ENCODE measurements at places on chromosomes 2 and 18.

DNA sequence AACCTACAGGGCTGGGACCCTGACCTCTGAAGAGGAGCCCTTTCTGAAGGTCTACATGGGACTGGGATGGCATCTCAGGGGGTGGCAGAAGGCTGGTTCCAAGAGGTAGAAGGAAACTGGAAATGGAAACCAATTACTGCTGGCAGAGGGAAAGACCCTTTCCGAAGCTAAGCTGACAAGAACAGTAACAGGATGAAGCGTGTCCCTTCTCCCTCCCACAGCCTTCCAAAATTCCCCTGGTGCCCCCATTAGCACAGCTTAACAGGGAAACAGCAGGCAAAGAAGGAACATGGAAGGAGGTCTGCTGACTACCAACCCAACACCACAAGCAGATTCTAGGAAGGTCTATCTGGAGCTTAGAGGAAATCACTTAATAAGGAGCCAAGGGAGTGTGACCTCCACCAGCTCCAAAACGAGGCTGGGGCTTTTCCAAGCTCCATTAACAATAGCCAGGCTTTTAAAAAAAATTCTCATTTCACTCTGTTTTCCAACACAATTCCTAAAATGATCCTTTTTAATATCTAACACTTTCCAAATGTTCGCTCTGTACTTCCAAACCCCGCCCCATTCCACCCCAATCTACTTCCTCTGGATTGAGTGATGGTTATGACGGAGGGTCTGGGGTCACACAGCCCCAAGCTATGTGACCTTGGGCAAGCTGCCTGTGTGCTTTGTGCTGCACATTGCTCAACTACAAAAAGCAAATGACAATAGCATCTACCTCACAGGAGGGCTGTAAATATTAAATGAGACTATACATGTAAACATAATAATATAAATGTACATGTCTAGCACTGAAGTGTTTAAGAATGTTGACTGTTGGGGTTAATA, 55.2 kb downstream of the STK39 start:
- no peak for DNase-seq

GRCh38 chr2:97267411-97268074, 154.6 kb downstream of the ANKRD36 start:
- DNase-seq: peak; percentile 0

GRCh38 chr2:67548317-67549201, 151.4 kb downstream of the ETAA1 start:
- no peak for DNase-seq

DNA sequence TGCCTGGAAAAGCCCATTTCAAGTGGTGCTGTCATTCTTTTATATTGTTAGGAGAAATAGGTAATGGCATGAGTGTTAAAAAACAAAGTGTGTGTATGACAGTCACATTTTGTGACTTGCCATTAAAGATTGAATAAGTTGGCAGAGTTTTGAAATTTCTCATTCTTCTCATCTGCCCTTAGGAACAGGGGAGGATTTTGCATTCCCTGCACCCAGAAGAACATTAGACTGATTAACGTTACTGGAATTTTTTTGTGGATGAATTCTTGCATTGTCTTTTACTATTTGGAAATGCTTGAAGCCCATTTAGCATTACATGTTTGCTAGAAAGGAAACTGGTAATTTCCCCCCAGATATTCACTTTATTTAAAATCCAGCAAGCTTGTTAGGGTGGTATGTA, 162.2 kb downstream of the BABAM2 start:
- DNase-seq: no peak

DNA sequence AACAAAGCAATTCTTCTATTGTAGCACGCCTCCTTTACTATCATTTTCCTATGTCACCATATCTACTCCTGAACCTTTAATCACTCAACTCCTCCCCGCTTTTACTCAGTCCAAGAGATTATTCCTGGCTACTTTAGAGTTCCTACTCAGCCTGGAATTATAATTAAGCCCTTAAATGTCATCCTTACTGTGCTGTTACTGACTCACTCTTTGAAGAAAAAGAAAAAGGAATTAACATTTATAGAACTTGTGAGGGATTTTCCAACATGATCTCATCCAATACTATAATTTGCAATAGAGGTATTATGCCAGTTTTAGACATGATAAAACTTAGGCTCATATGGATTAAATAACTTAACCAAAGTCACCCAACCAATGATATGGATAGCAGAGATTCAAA, 61.7 kb downstream of the CCDC88A start:
- no peak for DNase-seq

DNA sequence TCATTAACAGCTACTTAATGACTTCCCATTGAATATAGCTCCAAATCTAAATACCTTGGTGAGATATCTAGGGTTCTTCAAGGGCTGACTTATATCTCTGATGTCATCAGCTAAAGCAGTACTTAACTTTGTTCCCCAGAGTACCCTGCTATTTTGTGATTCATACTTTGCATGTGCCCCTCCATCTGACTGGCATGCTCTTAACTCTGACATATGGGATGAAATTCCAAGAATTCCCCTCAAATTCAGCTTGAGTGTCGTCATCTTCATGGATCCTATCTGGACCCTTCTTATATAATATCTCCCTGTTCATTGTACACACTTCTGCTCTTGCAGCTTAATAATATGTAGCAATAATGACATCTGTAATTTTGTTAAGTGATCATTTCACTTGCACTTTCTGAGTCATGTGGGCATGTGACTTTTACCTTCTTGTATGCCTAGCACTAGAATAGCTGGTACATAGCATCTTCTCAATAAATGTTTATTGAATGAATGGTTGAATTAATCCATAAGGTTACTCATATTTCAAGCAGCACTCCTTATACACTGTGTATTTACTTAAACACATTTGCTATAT, 172.9 kb downstream of the WDR7 start:
- DNase-seq: no peak

DNA sequence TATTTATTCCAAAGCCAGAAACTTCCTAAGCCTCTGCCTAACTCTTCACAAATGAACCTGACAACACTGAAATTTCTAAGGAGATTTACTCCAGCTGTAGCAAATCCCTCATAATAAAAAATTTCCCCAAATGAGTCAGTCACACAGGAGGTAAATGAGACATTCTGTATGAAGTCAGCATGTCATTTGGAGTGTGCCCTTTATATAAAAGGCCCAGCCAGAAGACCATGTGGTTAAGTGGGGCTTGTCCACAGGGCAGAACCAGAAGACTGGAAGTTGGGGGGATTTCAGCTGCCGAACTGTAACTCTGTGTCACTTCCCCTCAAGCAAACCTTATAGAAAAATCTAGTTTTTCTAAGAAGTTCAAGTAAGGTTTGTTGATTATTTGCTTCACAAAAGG, 30.2 kb downstream of the NRP2 start:
- DNase-seq: peak; percentile 47

- no peak for DNase-seq
Measured at GRCh38 chr18:49321797-49322461, 138.5 kb downstream of the DYM start.

DNA sequence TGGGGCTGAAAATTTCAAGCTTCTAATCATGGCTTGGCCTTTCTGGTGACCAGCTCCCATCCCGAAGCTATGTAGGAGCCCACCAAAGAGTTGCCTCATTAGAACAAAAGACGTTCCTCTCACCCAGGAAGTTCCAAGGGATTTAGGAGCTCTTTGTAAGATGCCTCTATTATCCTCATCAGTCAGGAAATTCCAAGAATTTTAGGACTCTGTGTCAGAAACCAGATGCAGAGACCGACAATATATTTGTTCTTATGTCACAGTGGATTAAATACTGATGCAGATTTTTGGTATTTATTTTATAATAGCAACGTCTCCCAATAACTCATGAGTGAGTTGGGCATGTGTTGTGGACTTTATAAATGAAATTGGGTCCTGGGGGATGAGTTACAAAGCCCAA, 91.8 kb upstream of the SKOR2 start:
- no peak for DNase-seq

DNA sequence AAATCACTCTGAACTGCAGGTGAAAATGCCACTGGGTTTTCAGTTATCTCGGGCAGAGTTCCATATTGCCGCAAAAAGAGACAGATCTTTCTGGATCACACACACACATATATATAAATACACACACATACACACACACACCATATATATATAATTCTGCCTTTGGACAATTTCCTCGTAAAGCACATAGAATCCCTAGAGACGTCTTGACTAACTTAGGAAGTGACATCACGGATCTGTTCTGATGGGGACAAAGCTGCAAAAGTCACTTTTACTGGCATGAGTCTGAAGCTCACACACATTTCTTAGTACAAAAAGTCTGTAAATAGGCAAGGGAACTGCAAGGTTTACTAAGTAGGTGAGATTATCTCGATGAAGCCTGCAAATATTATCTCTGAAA, 28.6 kb upstream of the MBOAT2 start:
- no peak for DNase-seq

- DNase-seq: no peak
Measured at GRCh38 chr2:237532160-237532559, 34.2 kb upstream of the PRLH start.

DNA sequence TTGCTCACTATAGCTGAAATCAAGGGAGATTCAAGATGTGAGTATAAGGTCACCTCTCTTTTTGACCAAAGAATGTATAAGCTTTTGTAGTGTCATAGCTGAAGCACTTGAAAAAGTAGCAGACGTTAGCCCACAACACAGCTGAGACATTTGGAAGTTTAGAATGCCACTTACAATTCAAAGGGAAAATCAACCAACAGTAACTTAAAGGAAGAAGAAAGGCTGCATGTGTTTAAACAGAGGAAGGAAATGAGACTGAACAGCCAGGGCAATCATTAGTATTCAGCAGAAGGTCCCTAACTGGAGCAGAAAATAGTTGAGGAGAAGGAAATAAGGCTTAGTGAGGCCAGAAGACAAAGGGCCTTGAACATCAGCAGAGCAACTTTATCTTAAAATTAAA, 23.5 kb upstream of the SCG2 start:
- no peak for DNase-seq

DNA sequence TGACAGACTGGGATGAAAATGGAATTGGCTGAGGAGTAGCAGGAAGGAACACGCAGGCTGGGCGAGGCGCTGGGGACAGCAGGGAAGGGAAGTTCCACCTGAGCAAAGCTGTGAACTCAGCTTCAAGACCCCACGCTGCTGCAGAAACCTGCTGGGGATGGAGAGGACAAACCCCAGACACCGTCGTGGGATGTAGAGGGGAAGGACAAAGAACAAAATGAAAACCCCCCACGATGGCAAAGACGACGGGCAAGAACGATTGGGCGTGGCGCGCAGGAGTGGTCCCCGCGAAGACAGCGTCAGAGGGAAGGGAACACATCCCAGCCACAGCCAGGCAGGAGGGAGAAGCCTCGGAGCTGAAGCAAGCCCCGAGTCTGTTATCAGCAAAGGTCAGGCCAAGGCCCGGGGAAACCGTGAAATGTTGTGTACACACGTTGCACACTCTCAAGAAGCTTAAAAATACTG, 222.9 kb downstream of the NDUFA10 start:
- no peak for DNase-seq

- DNase-seq: no peak
Measured at GRCh38 chr2:215427585-215427984, 8.3 kb downstream of the FN1 start.

DNA sequence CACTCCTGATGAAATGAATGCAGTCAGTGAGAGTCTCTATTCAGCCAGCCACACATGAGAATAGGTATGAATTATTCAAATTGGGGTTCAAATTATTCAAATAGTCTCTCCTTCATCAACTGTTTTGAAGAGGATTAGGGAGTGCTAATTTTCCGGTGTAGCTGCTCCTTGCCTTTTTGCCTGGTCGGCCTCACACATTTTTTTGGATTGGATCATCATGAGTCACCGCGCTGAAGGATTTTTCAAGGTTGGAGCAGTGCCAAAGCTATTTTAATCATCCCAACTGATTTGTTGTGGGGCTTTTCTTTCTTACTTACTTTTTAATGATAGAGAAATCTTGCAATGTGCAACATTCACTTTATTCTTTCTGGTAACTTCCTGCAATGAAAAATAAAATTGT, 2.4 kb upstream of the DTNA start:
- no peak for DNase-seq

- no peak for DNase-seq
Measured at GRCh38 chr18:46736736-46737135, 20.1 kb downstream of the ST8SIA5 start.

GRCh38 chr18:45962461-45962860, 4.7 kb downstream of the EPG5 start:
- DNase-seq: no peak

DNA sequence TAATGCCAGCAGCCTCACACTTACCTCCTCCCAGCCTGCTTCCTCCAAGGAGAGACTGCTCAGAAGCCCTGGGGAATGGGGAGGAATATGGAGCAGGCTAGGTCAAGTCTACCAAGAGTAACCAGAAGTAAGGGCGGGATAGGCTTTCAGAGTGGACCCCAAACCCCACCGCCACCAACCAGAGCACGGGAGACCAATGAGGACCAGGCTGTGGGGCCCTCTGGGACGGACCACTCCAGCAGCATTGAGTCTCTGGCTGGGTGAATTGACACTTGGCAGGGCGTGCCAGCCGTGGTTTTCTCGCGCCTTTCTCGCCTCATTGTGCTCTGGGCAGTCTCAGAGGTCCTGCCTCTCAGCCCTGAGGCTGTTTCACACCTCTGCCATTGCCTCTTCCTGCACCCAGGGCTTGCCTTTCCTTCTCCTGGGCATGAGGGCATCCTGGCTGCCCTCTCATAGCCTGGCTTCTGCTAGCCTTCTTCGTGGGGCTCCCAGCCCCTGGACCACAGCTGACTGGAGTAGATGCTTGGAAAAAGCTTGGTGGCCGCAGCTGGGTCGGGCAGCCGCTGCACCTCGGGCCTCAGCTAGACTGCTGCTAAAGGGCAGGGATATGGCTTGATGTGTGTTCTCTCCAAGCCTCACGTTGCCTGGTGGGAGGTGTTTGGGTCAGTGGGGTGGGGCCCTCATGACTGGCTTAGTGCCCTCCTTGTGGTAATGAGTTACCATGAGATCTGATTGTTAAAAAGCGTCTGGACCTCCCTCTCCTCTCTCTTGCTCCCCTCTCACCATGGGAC, 40.5 kb upstream of the HS6ST1 start:
- no peak for DNase-seq

- DNase-seq: no peak
Measured at GRCh38 chr2:172806493-172806892, 70.8 kb downstream of the RAPGEF4 start.

- DNase-seq: no peak
Measured at GRCh38 chr2:232927793-232928550, 57.9 kb downstream of the SNORC start.

GRCh38 chr18:3524706-3525105, 74.7 kb downstream of the TGIF1 start:
- DNase-seq: no peak

DNA sequence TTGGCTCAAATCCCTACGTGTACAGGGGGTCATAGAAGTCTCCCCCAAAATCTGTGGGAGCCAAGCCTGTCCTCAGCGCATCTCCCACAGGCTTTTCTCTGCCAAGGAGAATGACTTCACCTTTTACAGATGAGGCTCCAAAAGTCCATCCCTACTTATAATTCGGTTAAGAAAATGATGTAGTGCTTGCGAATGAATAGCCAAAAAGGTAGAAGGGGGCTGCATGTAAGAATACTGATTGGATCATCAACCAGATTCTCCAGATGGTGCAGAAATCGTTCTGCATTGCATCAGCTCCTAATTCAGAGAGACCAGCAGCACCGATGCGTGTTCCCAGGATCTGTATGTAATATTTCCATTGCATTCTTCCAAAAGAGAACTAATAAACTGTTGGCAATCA, 91.9 kb downstream of the EPHA4 start:
- DNase-seq: no peak

All from stimulated activated naive B cell treated with anti-CD40 and anti-IgM and Interleukin-4, amounts not matched to agents 10 μg/mL and 1 μg/mL and 100 μg/mL, for 72 hours (primary cell).